ENCODE measurements at places on chromosomes 11 and 22.

GRCh38 chr11:67160872-67161783 is 42.1 kb downstream of the KDM2A start:
- no peak for DNase-seq

- DNase-seq: no peak
Measured at GRCh38 chr11:64123679-64124078, 42.2 kb downstream of the MACROD1 start.

DNA sequence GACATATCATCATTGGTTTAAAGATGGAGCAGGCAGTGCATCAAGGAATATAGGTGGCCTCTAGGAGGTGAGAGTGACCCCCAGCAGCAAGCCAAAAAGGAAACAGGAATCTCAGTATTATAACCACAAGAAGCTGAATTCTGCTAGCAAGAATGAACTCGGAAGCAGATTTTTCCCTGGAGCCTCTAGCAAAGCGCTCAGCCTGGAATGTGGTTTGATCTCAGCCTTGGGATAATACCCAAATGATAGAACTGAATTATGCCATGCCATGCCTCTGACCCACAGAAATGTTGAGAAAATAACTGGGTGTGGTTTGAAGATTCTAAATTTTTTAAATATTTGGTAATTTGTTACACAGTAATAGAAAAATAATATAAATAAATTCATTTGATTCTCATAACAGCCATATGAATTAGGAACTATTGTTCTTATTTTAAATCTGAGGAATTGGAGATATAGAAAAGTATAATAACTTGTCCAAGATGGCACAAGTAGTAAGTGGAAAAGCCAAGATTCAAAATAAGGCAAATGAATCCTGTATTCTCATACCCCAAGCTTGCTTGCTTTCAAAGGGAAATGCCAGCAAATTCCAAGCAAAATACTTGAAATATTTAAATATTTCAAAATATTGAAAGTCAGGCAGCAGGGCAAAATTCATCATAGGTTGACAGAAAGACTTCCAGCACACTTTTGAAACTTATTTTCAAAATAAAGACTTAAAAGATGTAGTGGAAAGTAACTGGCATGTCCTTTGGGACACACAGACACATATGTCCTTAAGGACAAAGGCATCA is 567.4 kb downstream of the KCNA4 start:
- no peak for DNase-seq

DNA sequence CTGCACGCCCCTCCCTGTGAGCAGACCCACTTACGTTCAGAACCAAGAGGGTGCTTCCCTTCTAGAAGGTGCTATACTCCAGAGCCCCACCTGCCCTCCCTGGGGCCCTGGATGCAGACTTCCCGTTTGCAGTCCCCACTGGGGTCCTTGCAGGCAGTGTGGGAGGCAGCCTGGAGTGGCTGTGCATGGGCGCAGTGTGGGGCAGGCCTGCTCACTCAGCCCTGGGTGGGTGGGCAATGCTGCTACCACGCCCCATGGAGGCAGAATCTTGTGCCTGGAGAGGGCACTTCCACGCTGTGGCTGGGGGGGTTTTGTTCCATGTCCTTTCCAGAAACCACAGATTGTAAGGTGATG is 116.2 kb downstream of the KCNQ1OT1 start:
- no peak for DNase-seq

- DNase-seq: no peak
Measured at GRCh38 chr22:19271856-19272535, 19.5 kb downstream of the CLTCL1 start.

GRCh38 chr11:64926689-64927088 is 2.2 kb downstream of the PPP2R5B start:
- DNase-seq: no peak

DNA sequence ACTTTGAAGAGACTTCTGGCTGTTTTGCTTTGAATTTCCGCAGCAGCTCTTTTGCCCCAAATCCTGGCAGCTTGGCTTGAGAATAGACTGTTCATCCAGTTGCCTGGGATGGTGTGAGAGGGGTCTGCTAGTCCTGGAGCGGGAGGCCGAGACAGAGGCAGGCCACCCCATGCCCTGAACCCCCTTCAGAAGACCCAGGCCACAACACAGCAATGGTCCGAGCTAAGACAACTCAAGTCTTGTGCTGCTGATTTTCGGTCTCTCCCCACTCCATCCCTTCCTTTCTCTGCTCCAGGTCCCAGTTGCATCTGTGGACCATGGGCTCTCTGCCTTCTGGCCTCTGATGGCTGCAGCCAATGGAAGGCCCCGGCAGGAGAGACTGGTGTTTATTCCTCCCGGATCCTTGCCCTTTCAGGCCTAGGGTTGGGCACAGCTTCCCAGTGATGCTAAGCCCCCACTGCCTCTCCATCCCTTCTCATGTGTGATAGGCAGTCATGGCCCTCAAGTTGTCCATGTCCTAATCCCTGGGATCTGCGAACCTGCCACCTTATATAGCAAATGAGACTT is 31.9 kb upstream of the TP53I11 start:
- DNase-seq: no peak

- DNase-seq: no peak
Measured at GRCh38 chr11:69848201-69848600, 29.0 kb upstream of the FGF3 start.

GRCh38 chr11:20075627-20076026 is 84.6 kb downstream of the DBX1 start:
- no peak for DNase-seq

- DNase-seq: no peak
Measured at GRCh38 chr22:37884420-37884819, 21.7 kb upstream of the MICALL1 start.

GRCh38 chr22:50260801-50261614 is 475 bp downstream of the MAPK12 start:
- no peak for DNase-seq

GRCh38 chr11:73549376-73549775 is 48.5 kb downstream of the FAM168A start:
- DNase-seq: no peak

All from colonic mucosa (tissue), 4 donors.